ENCODE measurements at places on chromosomes 5 and 9.

- DNase-seq = no peak
Observed at GRCh38 chr5:82419559-82420332, 141.6 kb upstream of the RPS23 start.

GRCh38 chr5:33781286-33781685 lies 110.5 kb downstream of the ADAMTS12 start:
- no peak for DNase-seq

GRCh38 chr5:129962506-129962905 lies 58.2 kb downstream of the CHSY3 start:
- no peak for DNase-seq

- peak; percentile 72 for DNase-seq
Observed at GRCh38 chr5:131164191-131165118, 601 bp downstream of the HINT1 start.

GRCh38 chr5:167949435-167949834 lies 342.0 kb upstream of the WWC1 start:
- no peak for DNase-seq

- no peak for DNase-seq
Observed at GRCh38 chr9:82108941-82109340, 120.4 kb downstream of the SPATA31D1 start.

GRCh38 chr9:90818279-90818678 lies 16.7 kb downstream of the SYK start:
- DNase-seq = no peak

GRCh38 chr9:121598167-121598964 lies 53.1 kb upstream of the DAB2IP start:
- DNase-seq = peak; percentile 93

DNA sequence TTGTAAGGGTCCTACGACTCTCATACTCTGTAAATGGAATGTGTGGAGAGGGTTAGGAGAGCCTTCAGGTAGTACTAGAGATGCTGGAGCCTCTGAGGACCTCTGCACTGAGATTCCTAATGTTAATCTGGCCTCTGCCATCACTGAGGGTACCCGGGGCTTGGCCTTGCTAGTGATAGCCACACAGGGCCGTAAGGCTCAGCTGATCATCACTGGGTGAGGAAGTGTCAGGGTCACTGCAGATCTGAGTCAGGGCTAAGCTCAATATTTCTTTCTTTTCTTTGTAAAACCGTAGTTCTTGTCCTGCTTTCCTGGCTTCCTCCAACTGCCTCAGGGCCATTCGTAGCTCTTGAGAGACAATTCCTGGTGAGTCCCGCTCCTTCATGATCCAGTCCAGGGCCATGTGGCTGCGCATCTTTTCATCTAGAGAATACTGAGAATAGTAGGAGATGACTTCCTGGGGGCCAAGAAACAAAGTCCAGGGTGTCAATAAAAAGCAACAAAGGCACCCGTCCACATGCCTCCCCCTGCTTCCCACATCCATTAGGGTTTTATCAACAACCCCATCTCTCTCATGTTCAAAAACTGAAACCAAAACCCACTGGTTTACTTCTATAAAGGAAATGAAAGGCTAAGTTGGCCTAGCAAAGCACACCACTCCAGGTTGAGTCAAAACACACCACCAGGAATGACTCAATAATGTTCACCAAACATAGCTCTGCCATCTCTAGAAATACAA lies 47.7 kb downstream of the LIX1 start:
- DNase-seq = no peak

DNA sequence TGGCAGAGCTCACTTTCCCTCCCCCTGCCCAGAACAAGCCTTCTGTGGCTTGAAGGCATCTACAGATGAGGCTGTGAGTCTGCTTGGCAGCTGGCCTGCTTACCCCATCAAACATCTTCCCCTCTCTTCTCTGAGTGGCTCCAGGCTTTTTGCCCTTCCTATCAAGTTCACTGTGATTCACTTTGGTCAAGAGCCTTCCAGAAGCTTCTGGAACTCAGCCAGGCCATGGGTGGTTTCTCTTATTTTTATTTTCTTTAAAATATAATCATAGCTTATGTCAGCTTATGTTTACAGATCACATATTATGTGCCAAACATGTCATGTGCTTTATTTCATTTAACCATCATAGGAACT lies 267.0 kb downstream of the SEC61B start:
- no peak for DNase-seq

DNA sequence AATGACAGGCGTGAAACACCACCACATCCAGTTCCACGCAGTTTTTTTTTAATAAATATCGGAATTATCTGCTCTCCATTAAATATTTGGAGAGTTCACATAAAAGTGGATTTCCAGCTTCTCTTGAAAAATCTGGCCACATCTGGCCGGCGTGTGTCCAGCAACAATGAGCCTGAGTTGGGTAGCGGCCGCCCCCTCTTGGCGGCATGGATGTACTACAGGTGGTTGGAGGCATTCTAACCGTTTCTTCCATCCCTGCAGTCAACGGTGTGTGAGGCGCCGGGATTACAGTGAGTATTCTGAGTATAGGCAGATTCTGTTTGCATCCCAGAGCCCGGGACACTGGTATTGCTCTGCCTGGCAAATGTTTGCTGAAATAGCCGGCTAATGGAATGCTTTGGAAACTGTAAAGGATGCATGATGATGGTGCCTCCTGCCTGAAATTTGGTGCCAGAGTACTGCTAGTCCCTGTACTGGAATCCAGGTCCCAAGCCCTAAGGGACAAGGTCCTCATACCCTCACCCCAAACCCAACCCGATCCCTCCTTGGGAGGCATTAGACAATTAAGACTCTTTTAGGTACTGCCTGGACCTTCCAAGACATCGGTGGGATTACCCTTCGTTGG lies 13.6 kb upstream of the GM2A start:
- peak; percentile 79 for DNase-seq

- peak; percentile 54 for DNase-seq
Observed at GRCh38 chr9:137679249-137679648, 60.4 kb downstream of the EHMT1 start.

- DNase-seq = no peak
Observed at GRCh38 chr9:95086564-95086955, 230.9 kb downstream of the FANCC start.

GRCh38 chr5:7772141-7772540 lies 78.8 kb downstream of the CFAP90 start:
- DNase-seq = no peak

DNA sequence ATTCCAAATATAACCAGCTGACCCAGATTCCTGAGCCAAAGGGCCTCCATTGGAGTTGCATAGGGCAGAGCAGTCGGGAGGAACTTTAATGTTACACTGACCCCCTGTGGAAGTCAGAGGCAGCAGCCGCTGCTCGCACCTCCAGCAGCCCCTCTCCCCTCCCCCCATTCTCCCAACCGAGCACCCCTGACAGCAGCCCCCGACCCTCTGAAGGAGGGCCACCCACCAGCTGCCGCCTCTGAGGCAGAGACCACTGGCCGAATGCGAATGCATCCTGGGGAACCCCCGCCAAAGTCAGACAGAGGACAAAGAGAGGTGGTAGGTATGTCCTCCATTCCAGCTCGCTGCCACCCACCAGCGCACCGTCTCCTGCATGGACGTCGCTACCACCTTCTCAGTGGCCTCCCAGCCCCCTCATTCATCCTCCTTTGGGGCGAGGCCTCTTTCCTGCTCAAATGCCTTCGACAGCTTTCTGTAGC lies 231.0 kb downstream of the CDK5RAP2 start:
- peak; percentile 86 for DNase-seq

GRCh38 chr5:103539376-103540330 lies 22.9 kb downstream of the NUDT12 start:
- no peak for DNase-seq

- DNase-seq = peak; percentile 33
Observed at GRCh38 chr5:55234121-55234700, 803 bp upstream of the CCNO start.

GRCh38 chr5:140563596-140563995 lies 802 bp downstream of the APBB3 start:
- DNase-seq = no peak

DNA sequence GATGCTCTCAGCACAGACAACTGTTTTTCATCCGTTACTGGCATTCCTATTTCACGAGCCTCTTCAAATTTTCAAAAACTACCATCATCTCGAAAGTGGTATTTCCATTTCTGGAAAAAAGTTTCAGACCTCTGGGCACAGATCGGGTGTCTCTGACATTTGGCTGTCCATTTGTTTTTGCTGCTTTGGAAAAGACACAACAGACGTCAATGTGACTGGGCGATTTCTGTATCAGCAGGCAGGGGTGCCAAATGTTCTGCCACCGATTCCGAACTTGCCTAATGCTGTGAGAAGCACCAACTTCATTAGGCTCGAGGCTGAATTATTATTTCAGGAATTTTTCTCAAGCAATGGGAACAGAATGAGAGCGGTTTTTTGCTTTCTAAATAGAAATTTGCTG lies 105.6 kb downstream of the ARSB start:
- no peak for DNase-seq

- no peak for DNase-seq
Observed at GRCh38 chr9:93325307-93326035, 126.0 kb upstream of the FAM120A start.

DNA sequence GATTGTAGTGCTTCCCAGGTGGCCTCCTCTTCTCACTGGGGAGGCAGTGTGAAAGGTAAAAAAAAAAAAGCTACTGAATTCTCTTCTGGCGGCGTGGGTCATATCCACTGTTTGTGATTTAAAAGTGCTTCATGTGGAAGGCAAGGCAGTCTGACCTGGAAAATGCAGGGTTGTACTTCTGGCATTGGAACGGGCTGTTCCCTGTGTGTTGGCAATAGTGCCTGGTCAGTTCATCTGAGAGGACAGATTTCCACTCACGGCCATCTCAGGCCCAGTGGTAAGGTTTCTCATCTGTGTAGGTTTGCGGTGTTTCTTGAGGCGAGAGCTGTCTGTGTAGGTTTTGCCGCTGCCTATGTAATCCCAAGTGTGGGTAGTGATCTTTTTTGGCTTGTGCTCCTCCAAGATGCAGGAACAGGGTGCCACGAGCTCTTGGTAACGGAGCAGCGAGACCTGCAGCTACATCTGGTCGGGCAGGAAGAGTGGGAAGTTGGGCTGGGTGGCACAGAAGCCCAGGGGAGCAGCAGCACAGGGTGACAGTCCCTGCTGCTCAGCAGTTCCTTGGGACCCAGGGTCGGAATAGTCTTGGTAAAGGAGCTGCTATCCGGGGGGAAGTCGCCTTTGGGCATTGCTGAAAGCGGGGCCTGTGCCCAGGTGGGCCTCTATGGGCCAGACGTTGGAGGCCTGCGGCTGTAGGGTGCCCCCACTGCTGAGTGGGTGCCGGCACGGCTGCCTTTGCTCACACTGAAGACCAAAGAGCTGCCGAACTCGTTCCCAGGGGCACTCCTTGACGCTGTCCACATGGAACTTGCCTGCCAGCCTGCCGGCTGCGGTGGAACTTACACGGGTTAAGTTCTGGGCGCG lies 11.2 kb downstream of the RCL1 start:
- no peak for DNase-seq

DNA sequence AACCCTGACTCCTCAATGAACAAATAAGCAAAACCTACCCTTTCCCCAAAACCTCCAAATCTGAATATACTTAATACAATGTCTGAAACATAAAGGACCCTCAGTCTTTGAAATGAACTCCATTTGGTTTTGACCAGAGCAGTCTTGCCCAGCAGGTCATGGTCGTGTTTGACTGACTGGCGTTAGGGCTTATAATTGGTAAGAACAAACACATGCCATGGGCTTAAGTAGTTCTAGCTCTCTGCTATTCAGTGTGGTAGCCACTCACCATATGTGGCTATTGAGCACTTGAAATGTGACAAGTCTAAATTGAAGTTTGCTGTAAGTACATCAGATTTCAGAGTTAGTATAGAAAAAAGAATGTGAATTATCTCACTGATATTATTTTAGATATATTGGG lies 42.1 kb downstream of the LRRTM2 start:
- no peak for DNase-seq

GRCh38 chr9:1434811-1435210 lies 384.7 kb downstream of the DMRT2 start:
- DNase-seq = no peak

GRCh38 chr5:161378701-161379100 lies 167.8 kb downstream of the GABRB2 start:
- DNase-seq = no peak

GRCh38 chr9:136306211-136307208 lies 2.6 kb upstream of the CCDC187 start:
- DNase-seq = no peak

DNA sequence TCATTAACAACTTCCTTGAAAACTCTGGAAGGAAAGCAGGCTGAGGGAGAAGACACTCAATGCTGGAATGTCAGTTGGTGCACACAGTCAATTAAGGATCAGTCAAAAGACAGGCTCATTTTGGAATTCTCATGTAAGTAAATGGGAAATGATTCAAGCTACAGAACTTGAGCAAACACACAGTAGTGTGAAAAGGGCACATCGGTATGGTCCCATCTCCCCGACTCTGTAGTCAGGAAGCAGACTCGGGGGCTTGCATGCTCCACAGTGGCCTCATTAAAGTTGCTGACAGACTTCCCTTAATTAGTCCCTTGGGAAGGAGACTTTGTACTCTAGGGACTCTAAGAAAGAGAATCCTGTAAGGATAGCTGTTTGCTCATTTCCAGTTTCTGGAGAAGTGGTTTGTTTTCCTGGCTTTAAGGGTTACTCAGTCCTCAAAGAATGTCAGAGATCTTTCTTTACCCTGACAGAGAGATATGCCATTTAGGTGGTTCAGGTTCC lies 339.2 kb downstream of the ADAMTS6 start:
- peak; percentile 25 for DNase-seq

GRCh38 chr5:82885627-82886389 lies 191.4 kb downstream of the TMEM167A start:
- DNase-seq = no peak

- DNase-seq = no peak
Observed at GRCh38 chr5:146653560-146653959, 137.6 kb upstream of the GPR151 start.

DNA sequence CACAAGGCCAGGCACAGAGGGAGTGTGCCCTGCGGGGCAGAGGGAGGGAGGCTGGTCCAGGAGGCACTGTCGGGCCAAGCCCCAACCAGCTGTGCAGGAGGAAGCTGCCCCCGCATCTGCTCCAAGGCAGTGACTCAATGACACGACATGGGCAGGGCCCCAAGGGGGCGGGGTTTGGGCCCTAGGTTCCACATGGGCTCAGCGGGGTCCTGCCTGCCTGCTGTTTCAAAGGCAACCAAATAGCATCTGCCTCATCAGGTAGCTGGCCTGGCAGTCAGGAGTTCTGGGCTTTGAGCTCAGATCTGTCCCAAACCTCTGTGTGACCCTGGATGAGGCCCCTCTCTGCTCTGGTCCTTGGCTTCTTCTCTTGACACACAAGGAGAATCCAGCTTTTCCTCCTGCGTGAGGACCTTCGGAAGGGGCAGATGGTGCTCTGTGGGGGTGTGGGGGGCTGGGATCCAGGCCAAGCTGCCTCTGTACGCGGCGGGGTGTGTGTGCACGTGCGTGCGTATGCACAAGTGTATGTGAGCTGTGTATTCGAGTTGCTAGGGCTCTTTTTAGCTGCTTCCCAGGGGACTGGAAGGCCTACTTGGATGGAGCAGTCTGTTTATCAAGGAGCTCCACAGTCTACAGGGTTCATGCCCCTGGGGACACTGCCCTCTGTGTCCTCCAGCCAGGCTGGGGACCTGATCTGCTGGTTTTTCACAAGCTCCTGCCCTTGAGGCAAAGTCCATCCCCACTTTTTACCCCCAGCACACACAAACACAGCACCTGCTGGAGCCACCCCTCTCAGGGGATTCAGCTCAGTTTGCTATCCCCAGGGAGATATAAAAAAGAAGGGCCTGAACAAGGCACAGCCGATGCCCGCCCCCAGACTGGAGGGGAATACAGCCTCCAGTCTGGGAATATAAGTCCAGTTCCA lies 138.9 kb downstream of the RGS3 start:
- DNase-seq = peak; percentile 86

Measured in iPS-NIHi11 (cell line).